ENCODE measurements at places on chromosomes 2 and 18.
A peak's percentile ranks its signal among the peaks of the same experiment; 100 is the strongest.

GRCh38 chr2:119826370-119826961 lies 66.7 kb downstream of the PTPN4 start:
- DNase-seq = peak; percentile 35

- DNase-seq = peak; percentile 89
Observed at GRCh38 chr18:59065684-59066083, 74.0 kb upstream of the SEC11C start.

DNA sequence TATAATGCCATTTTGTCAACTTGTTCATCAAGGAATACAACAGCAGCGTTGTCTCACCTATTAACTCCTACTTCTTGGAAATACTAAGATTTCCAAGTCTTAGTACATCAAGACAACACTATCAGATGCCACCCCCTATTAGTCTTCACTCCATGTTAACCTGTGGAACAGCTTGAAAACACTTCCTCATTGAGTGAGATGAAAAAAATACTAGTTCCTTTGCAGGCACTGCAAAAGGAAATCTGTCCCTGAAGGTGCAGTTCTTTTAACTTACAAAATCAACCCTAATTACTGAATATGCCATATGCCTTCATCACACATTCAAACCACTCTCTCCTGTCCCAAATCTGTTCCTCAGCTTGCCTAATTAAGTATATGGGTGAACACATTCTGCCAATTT lies 4.0 kb downstream of the CWC22 start:
- DNase-seq = no peak

GRCh38 chr2:112582314-112582746 lies 2.1 kb upstream of the CHCHD5 start:
- DNase-seq = peak; percentile 16

- DNase-seq = no peak
Observed at GRCh38 chr2:86033751-86034692, 71.7 kb downstream of the POLR1A start.

GRCh38 chr2:62593825-62594224 lies 87.8 kb upstream of the TMEM17 start:
- DNase-seq = no peak

- DNase-seq = peak; percentile 62
Observed at GRCh38 chr18:48136827-48137373, 206.4 kb upstream of the SMAD2 start.

- DNase-seq = no peak
Observed at GRCh38 chr18:12398625-12399024, 9.1 kb upstream of the PRELID3A start.

DNA sequence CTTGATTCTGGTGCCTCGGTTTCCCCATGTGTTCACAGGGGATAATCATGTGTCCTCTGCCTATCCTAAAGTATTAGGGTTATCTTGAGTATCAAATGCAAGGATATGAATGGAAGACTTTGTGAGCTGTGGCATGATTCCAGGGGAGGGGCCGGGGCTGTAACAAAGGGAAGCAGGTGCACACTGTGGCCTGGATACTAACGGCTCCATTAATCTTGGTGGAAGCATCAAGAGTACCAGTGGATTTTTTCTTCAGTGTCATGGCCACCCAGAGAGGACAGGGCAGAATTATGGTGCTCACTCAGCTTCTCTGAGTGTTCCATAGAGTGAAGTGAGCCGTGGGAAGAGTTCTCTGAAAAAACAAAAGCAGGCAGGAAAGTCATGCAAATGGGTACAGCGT lies 320.1 kb downstream of the ALK start:
- no peak for DNase-seq

DNA sequence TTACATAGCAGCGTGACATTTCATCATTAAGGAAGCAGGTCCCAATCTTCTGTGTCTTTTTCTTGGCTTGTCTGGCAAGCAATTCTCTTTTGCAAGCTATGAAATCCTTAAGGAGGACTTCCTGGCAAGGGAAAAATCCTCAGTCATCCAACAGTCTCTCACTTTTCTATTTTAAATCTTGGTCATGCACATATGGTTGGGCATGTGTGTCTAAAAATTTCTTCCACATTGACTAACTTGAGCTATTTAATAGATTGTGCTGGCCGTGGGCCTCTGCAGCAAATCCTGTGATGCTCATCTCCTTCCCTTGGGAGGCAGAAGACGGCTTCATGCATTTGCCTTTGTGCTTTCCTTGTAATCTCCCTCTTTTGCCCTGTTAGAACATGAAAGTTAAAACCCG lies 634.3 kb upstream of the FANCL start:
- no peak for DNase-seq

DNA sequence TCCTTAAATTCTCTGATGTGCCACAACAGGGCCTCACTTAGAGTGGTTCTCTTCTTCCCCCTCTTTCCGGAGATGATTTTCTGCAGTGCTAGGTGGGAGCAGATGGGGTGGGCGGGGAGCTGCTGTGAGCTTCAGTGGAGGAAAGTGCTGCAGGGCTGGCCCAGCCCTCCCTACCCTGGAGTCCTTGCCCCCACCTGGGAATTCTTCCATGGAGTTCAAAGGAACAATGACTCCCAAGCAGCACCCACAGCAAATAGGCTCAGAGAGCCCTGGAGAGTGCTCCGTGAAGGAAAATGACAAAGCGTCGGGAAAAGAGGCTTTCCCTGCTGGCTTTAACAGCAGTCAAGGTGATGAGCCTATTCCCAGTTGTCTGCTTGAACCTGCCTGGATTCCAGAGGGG lies 28.8 kb downstream of the LOXHD1 start:
- no peak for DNase-seq

DNA sequence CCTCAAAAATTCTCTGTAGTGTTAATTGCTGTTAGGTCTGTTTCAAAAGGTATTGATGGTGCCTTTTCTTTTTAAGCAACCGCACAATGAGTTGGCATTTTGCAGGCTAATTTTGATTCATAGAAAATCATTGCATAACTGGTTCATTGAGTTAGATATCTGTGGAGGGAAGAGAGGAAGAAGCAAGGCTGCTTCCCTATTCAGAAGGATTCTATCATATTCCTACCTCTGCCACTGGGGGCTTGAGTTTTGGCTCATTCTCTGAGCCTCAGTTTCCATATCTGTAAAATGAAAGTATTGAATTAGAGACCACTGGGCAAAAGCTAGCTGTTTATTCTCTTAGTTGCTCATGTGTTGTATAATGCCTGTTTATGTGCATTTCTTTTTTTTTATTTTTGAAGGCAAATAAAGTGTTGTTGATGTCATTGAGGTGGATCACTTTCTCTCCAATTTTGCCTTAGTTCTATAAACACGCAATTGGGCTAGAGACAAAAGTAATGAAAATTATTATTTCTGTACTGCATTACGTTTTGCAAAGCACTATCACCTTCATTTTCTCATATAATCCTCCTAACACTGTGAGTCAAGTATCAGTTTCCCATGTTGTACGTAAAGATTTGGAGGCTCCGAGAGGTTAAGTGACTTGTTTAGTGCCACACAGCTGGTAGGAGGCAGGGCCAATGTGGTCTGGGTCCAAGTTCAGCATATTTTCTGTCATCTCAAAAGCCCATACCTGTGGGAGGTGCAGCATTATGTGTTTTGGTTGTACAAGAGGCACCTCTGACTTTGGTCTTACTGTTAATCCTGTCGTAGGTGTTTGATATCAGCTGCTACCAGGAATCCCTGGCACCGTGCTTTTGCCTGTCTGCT lies 5.9 kb downstream of the TRIB2 start:
- no peak for DNase-seq

DNA sequence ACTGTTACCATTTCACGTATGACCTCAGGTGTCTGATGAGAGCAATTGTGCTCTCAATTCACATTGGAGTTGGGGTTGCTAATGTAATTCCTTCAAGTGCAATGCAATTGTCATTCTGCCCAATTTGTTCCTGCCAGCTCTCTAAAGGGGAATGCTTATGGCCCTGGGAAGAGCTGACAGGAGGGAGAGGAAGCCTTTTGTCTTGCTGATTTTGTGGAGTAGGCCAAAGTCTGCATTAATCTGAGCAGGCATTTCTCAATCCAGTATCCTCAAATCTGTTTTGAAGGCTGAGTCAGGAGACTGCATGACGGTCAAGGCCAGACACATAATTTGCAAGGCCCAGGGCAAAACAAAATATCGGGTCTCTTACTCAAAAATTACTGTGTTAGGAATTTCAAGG lies 326.4 kb upstream of the SPHKAP start:
- no peak for DNase-seq

Data from NCI-H1417 (cell line).